NCI-H187 (cell line): ENCODE measurements at places on chromosomes 5 and 9.

- DNase-seq: no peak
Measured at GRCh38 chr9:76378367-76379073, 15.7 kb downstream of the RFK start.

GRCh38 chr5:50822761-50823160 lies 156.3 kb downstream of the PARP8 start:
- DNase-seq: no peak

GRCh38 chr9:103702572-103702971 lies 391.5 kb upstream of the SMC2 start:
- DNase-seq: no peak

GRCh38 chr5:179822444-179822990 lies 1.8 kb downstream of the SQSTM1 start:
- no peak for DNase-seq
